ENCODE measurements at places on chromosomes 5 and 9. TPM values are rescaled to one million over a fixed set of nuclear protein-coding genes. Genes with fewer than 3 reads are reported as not detected.

The TMEFF1 gene
- total RNA-seq = 13.1 TPM

The COL15A1 gene
- 94.4 TPM for total RNA-seq

The OR1Q1 gene
- not detected for total RNA-seq

The TSSK1B gene
- 0.06 TPM for total RNA-seq

The SMIM32 gene
- total RNA-seq = 2.2 TPM

The FAM120AOS gene
- total RNA-seq = 32.9 TPM

The TTF1 gene
- total RNA-seq = 14.5 TPM

The NR3C1 gene
- 76.7 TPM for total RNA-seq

The FYB1 gene
- 4.6 TPM for total RNA-seq

The IL7R gene
- total RNA-seq = 1.3 TPM

The PTGS1 gene
- 3.1 TPM for total RNA-seq

The CKMT2 gene
- total RNA-seq = 3.6 TPM

The ST8SIA4 gene
- total RNA-seq = 22.8 TPM

The SPRY4 gene
- 11.6 TPM for total RNA-seq

The PTRH1 gene
- 11.7 TPM for total RNA-seq

The CCL27 gene
- total RNA-seq = not detected

The SPATA31E1 gene
- 0.06 TPM for total RNA-seq

The GAPT gene
- total RNA-seq = 1.3 TPM

The CCDC152 gene
- 13.8 TPM for total RNA-seq

The GLRX gene
- total RNA-seq = 8.4 TPM

The GALNT12 gene
- total RNA-seq = 7.6 TPM

The RANBP17 gene
- 95.4 TPM for total RNA-seq

The TNFSF15 gene
- total RNA-seq = 0.69 TPM

The CYLC2 gene
- not detected for total RNA-seq

The IL17B gene
- 2.9 TPM for total RNA-seq

The NEUROG1 gene
- total RNA-seq = 0.39 TPM

The HDAC3 gene
- 70.6 TPM for total RNA-seq

The NSG2 gene
- 105 TPM for total RNA-seq

The HEMGN gene
- 13.4 TPM for total RNA-seq

The ERGIC1 gene
- 86.9 TPM for total RNA-seq

The F12 gene
- 1.9 TPM for total RNA-seq

The PTGES gene
- 2.5 TPM for total RNA-seq

The SLC1A1 gene
- total RNA-seq = 47.2 TPM

The TEK gene
- 15.8 TPM for total RNA-seq

The NAIP gene
- total RNA-seq = 31.0 TPM

The PCDHB12 gene
- 5.3 TPM for total RNA-seq

The UGT3A1 gene
- total RNA-seq = under 0.01 TPM

The SVEP1 gene
- 10.9 TPM for total RNA-seq

The IL13 gene
- not detected for total RNA-seq

The GPR150 gene
- 0.06 TPM for total RNA-seq

Data from spinal cord (tissue), 10 donors.